ENCODE measurements at places on chromosomes 12 and 14.

GRCh38 chr14:93936245-93936644 is 9.1 kb downstream of the FAM181A start:
- DNase-seq, result no peak

DNA sequence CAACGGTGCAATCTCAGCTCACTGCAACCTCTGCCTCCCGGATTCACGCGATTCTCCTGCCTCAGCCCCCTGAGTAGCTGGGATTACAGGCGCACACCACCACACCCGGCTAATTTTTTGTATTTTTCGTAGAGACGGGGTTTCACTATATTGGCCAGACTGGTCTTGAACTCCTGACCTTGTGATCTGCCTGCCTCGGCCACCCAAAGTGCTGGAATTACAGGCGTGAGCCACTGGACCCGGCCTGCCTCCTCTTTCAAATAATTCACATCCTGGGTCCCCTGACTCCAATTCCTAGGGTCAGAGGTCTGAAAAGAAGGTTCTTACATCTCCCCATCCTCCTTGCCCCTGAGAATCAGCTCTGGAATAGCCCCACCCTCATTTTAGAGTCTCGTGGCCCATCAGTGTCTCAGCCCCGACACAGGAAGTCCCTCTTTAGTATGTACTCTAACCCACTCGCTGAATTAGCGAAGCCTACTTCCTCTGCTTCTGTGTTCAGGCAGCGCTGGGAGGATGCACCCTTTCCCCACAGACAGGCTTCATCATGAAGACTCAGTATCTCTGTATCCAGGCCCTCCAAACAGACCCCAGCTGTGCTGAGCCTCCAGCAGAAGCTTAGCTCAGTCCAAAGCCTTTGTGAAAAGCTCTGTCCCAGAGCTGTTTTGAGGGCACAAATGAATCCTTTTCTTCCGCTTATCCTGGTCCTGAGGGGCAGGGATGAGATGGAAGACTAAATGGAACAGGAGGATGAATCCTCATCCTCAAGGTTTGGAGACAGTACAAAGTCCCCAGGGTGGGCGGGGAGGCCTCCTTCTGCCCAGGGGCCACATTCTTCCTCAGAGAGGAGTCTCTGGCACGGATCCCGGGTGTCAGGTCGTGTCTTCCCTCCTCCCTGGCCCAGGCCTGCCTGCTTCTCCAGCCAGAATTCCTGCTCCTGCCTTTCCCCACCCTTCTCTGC is 3.5 kb downstream of the LPAR5 start:
- no peak for DNase-seq

GRCh38 chr14:61695695-61696527 is 598 bp downstream of the HIF1A start:
- peak; percentile 76 for DNase-seq

DNA sequence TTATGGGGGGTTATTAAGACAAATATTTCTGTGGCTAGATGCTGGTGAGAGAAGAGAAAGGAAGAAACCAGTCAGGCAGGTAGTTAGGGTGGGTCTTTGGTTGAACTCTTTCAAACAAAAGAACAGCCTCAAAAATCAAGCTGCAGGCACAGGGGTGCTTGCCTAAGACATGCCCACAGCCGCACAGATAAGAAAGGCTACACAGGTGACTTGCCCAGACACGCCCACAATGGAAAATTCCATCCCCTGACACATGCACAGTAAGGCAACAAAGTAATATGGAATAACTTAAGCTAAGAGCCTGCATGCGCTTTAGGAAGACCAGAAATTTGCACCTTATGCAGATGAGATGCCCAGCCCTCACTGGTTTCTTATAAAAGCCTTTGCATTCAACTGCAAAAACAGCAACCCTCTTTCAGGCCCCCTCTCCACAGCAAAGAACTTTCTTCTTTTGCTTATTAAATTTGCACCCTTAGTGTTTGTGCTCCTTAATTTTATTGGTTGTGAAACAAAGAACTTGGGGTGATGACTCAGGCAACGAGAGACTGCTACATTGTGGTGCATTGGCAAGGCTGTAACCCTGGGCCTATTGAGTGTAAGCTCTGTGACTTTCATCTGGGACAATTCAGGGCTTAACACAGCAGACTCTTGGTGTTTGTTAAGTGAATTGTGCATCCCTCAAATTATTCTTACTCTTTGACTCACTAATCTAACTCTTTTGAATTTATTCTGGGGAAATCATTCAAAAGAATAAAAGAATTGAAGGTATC is 149.4 kb downstream of the RPAP3 start:
- peak; percentile 11 for DNase-seq

DNA sequence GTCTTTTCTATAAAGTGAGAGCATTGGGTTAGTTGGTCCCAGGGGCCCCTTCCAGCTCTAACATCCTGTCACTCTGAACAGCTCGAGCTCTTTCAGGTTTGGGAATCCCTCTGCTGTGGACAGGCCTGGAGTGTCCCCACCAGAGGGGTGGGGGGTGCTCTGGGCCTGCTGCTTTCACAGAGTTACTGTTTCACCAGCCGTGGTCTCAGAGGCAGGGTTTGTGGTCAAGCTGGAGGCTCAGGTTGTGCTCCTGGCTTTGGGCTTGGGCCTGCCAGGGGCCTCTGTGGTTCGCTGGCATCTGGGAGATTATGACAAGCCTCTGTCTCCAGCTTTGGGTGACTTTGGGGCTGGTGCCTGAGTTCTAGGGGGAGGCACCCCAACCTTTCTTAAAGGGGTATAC is 59.6 kb downstream of the FBXL14 start:
- DNase-seq, result no peak

- DNase-seq, result no peak
Measured at GRCh38 chr12:92601176-92601575, 101.6 kb upstream of the PLEKHG7 start.

GRCh38 chr12:103560604-103561101 is 26.4 kb upstream of the STAB2 start:
- DNase-seq, result peak; percentile 98

GRCh38 chr14:51676549-51676948 is 24.8 kb downstream of the FRMD6 start:
- DNase-seq, result peak; percentile 69

DNA sequence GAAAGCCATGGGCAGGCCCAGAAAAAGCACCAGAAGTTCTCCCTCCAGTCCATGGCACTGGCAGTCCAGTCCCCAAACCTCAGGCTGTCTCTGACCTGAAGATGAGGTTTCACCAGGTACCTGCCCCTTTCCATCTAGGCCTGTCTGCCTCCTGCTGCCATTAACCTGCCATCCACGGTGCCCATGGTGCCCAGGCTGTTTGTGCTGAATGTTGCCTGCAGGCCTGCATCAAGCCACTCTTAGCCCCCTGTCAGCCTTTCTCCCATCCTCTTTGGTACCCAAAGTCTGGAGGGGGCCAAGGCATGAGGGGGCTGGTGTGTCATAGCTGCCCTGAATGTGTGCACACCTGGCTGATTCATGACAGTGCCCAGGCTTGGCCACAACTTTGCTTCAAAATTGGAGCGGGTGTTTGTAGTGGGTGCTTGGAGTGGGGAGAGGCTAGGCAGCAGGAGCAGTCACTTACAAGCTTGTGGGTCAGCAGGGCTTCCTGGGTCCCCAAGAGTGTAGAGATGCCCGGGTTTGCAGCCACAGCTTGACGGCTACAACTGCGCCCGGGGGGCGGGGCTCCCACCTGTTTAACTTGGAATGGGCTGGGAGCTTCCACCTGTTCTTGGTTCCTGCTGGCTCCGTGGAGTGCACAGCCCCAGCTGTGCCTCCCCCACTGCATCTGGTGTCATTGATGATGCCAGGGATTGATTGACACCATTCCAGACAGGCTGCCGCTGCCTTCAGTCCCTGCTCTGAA is 88.5 kb downstream of the GPHN start:
- no peak for DNase-seq

- no peak for DNase-seq
Measured at GRCh38 chr14:101008631-101009336, 105.3 kb upstream of the RTL1 start.

DNA sequence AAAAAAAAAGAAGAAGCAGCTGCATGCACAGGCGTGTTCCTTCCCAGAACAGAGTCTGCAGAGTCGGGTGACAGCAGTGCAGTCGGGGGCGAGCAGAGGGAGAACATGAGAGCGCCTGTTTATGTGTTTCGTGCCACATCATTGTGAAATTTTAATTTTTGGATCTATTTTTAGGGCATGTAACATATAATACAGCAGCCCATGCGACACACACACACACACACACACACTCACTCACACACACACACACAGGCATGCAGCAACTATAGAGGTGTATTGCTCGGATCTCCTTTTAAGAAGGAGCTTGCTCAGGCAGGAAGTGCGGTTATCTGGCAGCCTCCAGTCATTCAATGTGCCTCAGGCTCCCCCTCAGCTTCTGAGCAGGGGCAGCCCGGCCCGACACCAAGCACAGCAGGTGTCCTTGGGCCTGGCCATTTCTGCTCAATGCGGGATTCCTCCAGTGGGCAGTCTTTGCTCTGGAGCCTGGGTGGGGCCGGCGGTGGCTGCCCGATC is 71.8 kb downstream of the ZNF664 start:
- DNase-seq, result no peak

GRCh38 chr14:102949062-102949800 is 26.8 kb downstream of the AMN start:
- DNase-seq, result peak; percentile 38

DNA sequence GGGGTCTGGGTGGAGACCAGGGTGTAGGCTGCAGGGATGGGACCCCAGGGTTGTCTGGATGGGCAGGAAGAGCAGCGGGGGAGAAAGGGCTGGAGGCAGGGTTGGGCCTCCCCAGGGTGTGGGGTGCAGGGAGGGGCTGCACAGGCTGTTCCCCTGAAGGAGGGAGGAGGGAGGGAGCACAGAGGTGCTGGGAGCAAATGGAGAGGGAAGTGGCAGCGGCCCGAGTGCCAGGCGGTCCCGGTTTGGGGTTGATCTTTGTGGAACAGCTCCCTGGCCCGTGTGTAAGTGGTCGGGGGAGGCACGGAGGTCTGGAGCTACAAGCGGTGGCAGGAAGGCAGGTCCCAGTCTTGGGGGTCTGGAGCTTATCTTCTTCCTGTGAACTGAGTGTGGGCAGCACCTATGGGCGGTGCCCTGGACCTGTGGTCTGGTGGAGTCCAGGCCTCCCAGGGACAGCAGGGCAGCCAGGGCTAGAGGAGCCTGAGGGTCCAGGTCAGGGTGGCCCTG is 391.6 kb downstream of the TMEM121 start:
- DNase-seq, result no peak

GRCh38 chr12:11568155-11568761 is 81.2 kb upstream of the ETV6 start:
- DNase-seq, result no peak

DNA sequence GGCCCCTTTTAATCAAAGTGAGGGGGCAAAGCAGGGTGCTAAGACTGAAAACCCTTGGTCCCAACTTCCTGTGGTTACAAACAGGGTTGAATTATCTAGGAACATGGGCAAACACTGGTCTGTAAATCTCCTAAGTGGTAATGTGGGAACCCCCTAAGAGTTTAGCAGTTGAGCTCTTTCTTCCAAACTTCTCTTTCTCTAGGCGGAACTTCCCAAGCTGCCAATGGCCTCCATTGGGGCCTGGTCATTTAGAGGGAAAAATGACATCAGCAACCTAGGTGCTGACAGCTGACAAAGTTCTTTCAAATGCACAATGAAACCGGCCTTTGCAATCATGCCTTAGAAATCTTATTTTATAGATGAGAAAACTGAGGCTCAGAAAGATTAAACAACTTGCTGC is 17.7 kb downstream of the HEBP1 start:
- no peak for DNase-seq

- DNase-seq, result peak; percentile 36
Measured at GRCh38 chr14:101836135-101836534, 74.6 kb downstream of the PPP2R5C start.

- DNase-seq, result no peak
Measured at GRCh38 chr12:71142016-71142415, 15.8 kb downstream of the TSPAN8 start.

DNA sequence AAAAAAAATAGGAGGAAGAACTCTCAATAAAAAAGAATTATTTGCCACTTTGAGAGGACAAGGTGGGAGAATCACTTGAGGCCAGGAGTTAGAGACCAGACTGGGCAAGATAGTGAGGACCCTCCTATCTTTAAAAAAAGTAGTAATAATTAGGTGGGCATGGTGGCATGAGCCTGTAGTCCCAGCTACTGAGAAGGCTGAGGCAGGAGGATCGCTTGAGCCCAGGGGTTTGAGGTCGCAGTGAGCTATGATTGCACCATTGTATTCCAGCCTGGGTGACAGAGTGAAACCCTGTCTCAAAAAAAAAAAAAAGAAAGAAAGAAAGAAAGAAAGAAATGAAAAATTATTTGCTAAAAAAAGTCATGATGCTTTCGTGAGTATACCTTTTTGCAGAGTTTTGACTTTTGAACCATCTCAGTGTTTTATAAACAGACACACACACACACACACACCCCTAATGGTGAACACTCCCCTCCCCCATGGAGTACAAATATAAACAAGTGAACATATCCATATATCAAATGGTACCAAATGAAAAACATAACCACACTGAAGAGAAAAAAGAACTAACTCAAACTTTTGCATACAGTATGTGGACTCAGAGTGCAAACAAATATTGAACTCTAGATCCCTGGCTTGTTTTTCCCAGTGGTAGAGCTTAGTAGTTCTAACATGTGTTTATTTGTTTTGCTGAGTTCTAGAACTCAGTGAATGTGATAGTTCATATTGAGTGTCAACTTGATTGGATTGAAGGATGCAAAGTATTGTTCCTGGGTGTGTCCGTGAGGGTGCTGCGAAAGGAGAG is 27.7 kb upstream of the DNM1L start:
- no peak for DNase-seq

GRCh38 chr12:22974865-22975264 is 349.9 kb downstream of the ETNK1 start:
- DNase-seq, result peak; percentile 95

DNA sequence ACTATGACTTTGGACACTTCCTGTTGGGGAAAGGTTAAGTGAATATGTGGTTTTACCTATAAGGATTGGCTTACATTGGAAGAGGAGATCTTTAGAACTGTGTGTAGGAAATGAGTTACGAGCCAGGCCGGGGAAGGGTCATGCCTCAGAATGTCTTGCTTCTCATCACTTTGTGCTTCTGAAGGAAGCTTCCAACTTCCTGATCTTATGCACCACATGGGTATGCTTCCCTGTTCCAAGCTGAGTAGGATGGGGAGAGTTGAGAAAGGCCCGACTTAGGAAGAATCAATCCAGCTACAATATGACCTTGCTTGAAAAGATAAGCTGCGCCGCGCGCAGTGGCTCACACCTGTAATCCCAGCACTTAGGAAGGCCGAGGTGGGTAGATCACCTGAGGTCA is 59.9 kb downstream of the STXBP6 start:
- no peak for DNase-seq

DNA sequence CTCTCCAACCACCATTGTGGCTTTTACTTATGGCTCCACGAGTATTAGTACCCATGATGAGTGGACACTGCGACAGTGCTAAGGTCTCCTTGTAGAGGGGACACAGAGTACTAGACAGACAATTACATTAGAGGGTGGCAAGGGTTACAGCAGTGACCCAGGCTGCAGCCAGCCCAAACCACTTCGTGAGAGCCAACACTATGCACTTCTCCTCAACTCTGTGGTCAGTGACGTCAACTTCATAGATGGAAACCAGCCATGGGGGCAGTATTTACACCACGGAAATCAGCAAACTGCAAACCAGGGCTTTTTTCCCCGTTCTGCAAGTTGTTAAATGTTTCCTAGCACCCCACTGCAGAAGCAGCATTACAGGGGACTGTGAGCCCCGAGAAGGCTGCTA is 61.6 kb upstream of the ZFP36L1 start:
- DNase-seq, result no peak

All from iris pigment epithelial cell (primary cell).